Breast epithelium (tissue), 4 donors: ENCODE measurements at places on chromosomes 2 and 18.
A peak's percentile ranks its signal among the peaks of the same experiment; 100 is the strongest.

- H3K27me3 ChIP-seq: no peaks in the 10 kb centered on the region
- no peaks in the 10 kb centered on the region for H3K36me3 ChIP-seq
- no peak for DNase-seq
These were observed 175.9 kb upstream of the KLHL29 start for GRCh38 chr2:23209059-23209458.

DNA sequence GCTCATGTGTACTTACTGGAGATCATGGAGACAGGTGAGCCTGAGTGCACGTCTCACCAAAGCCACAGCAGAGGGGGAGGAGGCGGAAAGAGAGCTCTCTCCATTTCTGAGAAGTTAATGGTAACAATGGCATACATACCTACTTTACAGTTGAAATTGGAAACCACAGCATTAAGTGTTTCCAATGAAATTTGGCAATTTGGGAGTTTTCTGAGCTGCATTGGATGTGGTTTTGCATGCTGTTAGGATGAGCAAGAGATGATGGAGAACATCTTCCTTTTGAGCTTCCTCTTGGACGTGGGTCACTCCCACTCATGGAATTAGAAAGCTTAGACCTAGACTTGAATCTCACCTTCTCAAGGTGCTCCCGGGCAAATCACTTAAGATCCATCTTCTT, 25.5 kb upstream of the IL37 start:
- H3K27me3 ChIP-seq: peaks cover 3% of the 10 kb centered on the region
- no peak overlapping the region for H3K4me3 ChIP-seq
- no peaks in the 10 kb centered on the region for H3K36me3 ChIP-seq
- no peaks in the 10 kb centered on the region for H3K4me1 ChIP-seq
- no peak for DNase-seq

DNA sequence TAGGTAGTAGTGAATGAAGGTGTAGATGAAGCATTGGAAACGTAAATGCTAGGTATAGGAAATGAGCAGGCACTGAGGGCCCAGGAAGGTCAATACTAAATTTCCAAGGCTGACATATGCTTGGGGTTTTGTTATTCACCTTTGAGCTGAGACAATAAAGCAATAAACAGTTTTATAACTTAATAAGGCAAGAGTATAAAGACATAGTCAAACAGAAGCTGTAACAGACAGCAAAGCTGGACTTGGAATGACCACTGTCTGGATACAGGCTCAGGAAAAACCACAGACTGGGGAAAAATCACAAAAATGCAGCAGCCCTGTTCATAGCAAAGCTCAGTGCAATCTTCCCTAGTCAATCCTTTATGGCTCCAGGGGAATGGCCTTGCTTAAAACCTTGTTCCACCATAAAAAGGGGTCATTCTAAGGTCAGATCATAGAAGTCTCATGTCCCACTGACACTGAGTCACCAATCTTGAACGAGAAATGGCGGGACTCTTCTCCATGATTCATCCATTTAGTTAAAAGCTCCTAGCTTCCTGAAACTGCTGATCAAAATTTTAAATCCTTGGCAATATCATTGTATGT, 493.3 kb downstream of the CMPK2 start:
- H3K4me3 ChIP-seq: no peak overlapping the region
- no peaks in the 10 kb centered on the region for H3K36me3 ChIP-seq
- H3K27me3 ChIP-seq: no peaks in the 10 kb centered on the region

GRCh38 chr2:238136820-238137537, 1.5 kb upstream of the KLHL30 start:
- peak overlapping the region; percentile 19 for H3K27ac ChIP-seq
- no peak overlapping the region for H3K4me3 ChIP-seq
- H3K27me3 ChIP-seq: no peaks in the 10 kb centered on the region
- no peaks in the 10 kb centered on the region for H3K36me3 ChIP-seq
- no peak for DNase-seq

GRCh38 chr2:73243884-73244570, 9.9 kb downstream of the CCT7 start:
- H3K27ac ChIP-seq: no peak overlapping the region
- DNase-seq: peak; percentile 80
- H3K4me3 ChIP-seq: no peak overlapping the region
- H3K27me3 ChIP-seq: no peaks in the 10 kb centered on the region

DNA sequence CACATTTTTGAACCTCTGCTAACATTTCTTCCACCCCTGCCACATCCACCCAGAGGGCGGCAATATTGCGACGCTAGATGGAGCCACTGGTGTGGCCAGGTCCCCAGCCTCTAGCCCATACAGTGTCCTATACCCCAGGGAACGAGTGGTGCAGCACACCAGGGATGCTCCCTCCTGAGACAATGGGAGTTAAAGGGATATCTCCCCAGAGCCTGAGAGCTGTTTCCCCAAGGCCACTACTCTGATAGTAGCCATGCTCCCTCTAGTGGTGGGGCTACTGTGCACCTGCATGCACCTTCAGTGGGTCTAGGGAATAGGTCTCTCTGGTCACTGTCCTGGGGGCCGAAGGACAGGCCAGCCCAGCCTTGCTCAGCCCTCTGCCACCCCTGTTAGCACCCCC, 336.4 kb upstream of the FSHR start:
- no peaks in the 10 kb centered on the region for H3K27me3 ChIP-seq
- no peak for DNase-seq
- H3K27ac ChIP-seq: no peak overlapping the region
- H3K4me3 ChIP-seq: no peak overlapping the region
- H3K4me1 ChIP-seq: no peaks in the 10 kb centered on the region
- no peaks in the 10 kb centered on the region for H3K36me3 ChIP-seq

DNA sequence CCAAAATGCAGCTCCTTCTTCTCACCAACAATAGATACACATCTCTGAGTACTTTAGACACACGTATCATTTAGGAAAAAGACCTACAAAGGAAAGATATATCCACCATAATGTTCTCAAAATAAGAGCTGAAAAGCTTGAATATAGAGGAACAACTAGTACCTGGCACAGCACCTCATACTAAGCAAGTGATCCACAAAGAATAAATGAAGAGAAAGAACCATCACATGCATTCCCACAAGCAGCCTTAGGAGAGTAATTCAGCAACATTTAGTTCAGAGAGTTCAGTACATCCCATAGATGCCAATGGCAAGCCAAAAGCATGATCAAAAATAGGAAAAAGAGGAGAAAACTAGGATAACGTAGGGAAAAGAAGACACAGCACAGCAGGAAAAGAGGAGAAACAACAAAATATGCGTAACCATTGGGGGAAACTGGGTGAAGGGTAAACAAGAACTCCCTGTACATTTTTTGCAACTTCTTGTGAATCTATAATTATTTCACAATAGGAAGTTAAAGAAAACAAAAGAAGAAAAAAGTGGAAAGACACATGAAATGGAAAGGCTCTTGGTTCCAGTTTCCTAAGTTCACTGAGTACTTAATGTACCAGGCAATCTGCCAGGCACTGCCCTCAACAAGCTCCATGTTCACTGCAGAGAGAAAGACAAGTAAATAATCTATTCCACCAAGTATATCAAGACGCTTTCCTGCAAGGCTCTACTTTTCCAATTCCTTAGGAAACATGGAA, 22.3 kb downstream of the CLASP1 start:
- no peak for DNase-seq
- H3K27me3 ChIP-seq: no peaks in the 10 kb centered on the region
- H3K36me3 ChIP-seq: no peaks in the 10 kb centered on the region
- H3K27ac ChIP-seq: peak overlapping the region; percentile 21

- H3K4me3 ChIP-seq: no peak overlapping the region
- H3K36me3 ChIP-seq: no peaks in the 10 kb centered on the region
- H3K27ac ChIP-seq: no peak overlapping the region
- no peaks in the 10 kb centered on the region for H3K4me1 ChIP-seq
These were observed 246.5 kb downstream of the GBX2 start for GRCh38 chr2:235921508-235922191.

- H3K27ac ChIP-seq: no peak overlapping the region
- H3K4me1 ChIP-seq: no peaks in the 10 kb centered on the region
- DNase-seq: no peak
- H3K36me3 ChIP-seq: no peaks in the 10 kb centered on the region
- peak overlapping the region; percentile 22 for H3K4me3 ChIP-seq
- no peaks in the 10 kb centered on the region for H3K27me3 ChIP-seq
These were observed 71.4 kb downstream of the ZEB2 start for GRCh38 chr2:144448389-144449027.

DNA sequence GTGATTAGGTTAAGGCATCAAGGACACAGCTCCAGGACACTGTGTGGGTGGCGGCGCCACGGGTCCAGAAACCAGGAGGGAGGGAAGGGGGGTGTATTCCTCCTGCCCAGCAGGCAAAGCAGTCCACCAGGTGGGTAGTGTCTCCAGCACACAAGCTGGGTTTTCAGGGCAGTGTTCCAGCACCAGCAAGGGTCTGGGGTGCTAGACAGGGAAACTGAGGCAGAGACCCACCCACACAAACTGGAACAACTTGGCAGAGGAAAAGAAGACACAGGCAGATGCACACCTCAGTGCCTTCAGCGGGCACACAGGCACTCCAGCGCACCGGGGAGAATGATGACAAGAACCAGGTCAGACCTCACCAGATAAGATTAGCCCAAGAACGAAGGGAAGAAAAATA, 28.4 kb upstream of the GNAL start:
- no peak overlapping the region for H3K27ac ChIP-seq
- H3K4me3 ChIP-seq: no peak overlapping the region
- H3K27me3 ChIP-seq: peaks cover 7% of the 10 kb centered on the region

GRCh38 chr2:236501531-236501930, 68.1 kb upstream of the ACKR3 start:
- no peak for DNase-seq
- no peaks in the 10 kb centered on the region for H3K27me3 ChIP-seq
- H3K36me3 ChIP-seq: no peaks in the 10 kb centered on the region
- H3K4me1 ChIP-seq: peaks cover 3% of the 10 kb centered on the region
- no peak overlapping the region for H3K27ac ChIP-seq

- no peaks in the 10 kb centered on the region for H3K27me3 ChIP-seq
- H3K4me3 ChIP-seq: no peak overlapping the region
- peak overlapping the region; percentile 87 for H3K27ac ChIP-seq
- peaks cover 27% of the 10 kb centered on the region for H3K4me1 ChIP-seq
- H3K36me3 ChIP-seq: no peaks in the 10 kb centered on the region
These were observed 74.6 kb upstream of the MCFD2 start for GRCh38 chr2:46990231-46990588.

GRCh38 chr18:7877609-7878008, 310.5 kb downstream of the PTPRM start:
- H3K27ac ChIP-seq: no peak overlapping the region
- H3K4me1 ChIP-seq: no peaks in the 10 kb centered on the region
- DNase-seq: no peak
- H3K4me3 ChIP-seq: no peak overlapping the region
- H3K36me3 ChIP-seq: no peaks in the 10 kb centered on the region

GRCh38 chr2:220648628-220649027, 923.5 kb downstream of the EPHA4 start:
- no peak overlapping the region for H3K4me3 ChIP-seq
- DNase-seq: no peak
- H3K27me3 ChIP-seq: no peaks in the 10 kb centered on the region
- H3K27ac ChIP-seq: no peak overlapping the region

GRCh38 chr2:39657287-39657937, 8.3 kb upstream of the TMEM178A start:
- H3K36me3 ChIP-seq: no peaks in the 10 kb centered on the region
- no peak overlapping the region for H3K4me3 ChIP-seq
- no peak overlapping the region for H3K27ac ChIP-seq
- DNase-seq: no peak
- H3K4me1 ChIP-seq: no peaks in the 10 kb centered on the region
- H3K27me3 ChIP-seq: no peaks in the 10 kb centered on the region

DNA sequence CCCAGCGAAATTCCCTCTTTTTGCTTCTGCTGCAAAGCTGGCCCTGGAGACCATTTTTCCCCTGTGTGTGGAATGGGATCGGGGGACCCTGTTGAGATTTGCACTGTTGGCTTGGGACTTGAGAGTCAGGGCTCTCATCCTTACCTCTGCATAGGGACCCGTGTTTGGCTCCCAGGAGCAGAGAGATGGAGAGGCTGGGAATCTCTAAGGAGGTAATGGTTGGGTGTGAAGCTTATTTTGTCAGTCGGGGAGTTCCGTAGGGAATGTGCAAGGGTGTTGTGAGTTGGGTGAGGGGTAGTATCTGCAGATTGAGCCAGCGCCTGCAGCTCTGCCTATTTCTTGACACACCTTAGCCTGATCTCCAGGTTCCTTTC, 4.5 kb downstream of the GATA6 start:
- peak overlapping the region; percentile 79 for H3K4me3 ChIP-seq
- H3K36me3 ChIP-seq: no peaks in the 10 kb centered on the region
- peaks cover 3% of the 10 kb centered on the region for H3K4me1 ChIP-seq
- no peak overlapping the region for H3K27ac ChIP-seq
- DNase-seq: no peak

DNA sequence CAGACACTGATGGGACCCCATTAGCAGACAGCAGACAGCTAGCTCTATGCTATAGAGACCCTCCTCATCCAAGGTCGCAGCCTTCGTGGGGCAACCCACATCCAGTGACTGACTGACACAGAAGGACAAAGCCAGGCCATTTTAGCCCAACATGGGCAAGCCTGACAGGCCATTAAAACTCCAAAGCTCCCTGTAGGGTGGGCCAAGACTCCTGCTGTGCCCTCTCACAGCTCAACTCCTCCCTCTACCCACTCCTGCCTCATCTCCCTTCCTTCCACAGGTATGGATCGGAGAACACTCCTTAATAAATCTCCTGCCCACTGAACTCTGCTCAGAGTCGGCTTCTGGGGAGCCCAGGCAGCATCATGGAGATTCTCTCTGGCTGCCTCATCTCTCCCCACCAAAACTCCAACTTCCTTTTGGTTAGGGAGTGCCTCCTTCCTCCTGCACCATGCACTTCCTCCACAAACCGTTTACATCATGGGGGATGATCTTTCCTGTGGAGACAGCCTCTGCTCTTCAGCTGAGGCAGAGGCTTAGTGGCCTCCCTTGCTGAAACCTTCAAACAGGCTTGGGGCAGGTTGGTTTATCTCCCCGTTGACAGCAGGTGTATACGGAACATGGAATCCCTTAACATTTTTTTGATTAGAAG, 86.5 kb downstream of the ACTR3 start:
- no peak overlapping the region for H3K4me3 ChIP-seq
- H3K4me1 ChIP-seq: no peaks in the 10 kb centered on the region
- no peak for DNase-seq
- no peak overlapping the region for H3K27ac ChIP-seq
- no peaks in the 10 kb centered on the region for H3K36me3 ChIP-seq

- no peaks in the 10 kb centered on the region for H3K36me3 ChIP-seq
- peak overlapping the region; percentile 76 for H3K27ac ChIP-seq
- no peaks in the 10 kb centered on the region for H3K4me1 ChIP-seq
- no peak overlapping the region for H3K4me3 ChIP-seq
- H3K27me3 ChIP-seq: no peaks in the 10 kb centered on the region
- no peak for DNase-seq
These were observed 10.3 kb upstream of the NT5C1B start for GRCh38 chr2:18599509-18600254.

DNA sequence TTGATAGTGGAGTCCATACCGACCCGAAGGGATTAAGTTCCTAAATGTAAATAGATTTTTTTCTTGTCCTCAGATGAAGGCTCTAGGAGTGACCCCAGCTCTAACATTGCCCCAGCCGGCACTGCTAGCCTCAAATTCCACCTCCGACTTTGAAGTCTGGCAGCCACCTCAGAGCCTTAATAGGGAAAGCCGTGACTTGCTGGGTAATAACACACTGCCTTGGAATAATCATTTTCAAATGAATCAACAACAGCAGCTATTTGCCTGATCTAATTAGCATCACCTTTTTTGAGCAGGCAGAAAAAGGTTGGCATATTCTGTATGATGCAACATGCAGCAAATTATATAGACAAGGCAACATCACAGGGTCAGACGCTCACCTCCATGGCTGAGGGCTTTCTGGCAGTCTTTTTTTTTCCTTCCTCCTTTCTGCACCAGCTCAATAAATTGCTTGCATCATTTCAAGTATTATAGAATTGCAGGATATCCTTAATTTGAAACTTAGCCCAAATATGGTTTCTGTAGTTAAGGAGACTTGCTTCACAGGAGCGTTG, 276.5 kb upstream of the ATP5MC3 start:
- no peaks in the 10 kb centered on the region for H3K4me1 ChIP-seq
- no peak for DNase-seq
- no peaks in the 10 kb centered on the region for H3K36me3 ChIP-seq
- H3K4me3 ChIP-seq: no peak overlapping the region
- H3K27ac ChIP-seq: no peak overlapping the region
- H3K27me3 ChIP-seq: no peaks in the 10 kb centered on the region
